ENCODE measurements at places on chromosomes 1 and 21.

DNA sequence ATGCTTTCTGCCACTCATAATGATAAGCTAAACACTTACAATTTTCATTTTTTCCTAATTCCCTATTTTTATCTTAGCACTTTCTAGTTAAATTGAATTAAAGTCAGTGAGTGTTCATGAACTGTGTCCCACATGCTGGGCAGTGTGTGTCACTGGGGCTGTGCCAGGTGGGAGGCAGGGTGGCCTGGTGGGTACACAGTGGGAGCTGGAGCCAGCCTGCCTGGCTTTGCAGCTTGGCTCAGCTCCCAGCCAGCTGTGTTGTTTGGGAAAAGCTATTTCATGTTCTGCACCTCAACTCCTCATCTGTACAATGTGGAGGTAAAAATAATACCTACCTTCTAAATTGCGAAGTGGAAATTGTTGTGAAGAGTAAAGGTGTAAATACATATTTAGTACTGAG, 238.4 kb downstream of the PLA2G4A start:
- no peak for DNase-seq

DNA sequence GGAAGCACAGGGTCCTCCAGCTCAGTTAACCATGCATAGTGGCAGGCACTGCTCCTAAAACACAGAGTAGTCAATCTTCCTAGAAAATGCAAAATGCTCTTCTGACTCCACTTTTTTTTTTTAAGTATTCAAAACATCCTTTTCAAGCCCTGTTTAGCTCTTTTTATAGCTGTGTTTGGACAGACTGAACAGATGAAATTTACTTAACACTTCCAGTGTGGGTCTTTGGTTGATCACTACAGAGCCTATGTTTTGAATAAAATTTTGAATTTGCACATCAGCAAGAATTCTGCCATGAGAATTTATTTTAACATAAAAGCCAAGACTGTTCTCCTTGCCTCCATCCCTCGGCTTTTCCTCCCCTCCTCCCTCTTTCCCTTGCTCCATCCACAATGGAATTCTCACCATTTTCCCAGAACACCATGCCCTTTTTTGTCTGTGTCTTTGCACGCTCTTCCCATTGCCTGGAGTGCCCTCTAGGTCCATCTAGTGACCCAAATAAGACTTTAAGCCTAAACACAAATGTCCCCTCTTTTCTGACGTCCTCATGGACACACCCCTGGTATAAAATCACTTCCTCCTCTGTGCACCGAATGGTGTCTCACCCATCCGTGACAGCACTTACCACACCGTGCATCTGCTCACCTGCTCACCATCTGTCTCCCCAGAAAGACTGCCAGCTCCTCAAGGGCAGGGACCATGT, 24.0 kb upstream of the CPT2 start:
- no peak for DNase-seq

- no peak for DNase-seq
Measured at GRCh38 chr21:44066116-44066515, 41.1 kb upstream of the PWP2 start.

DNA sequence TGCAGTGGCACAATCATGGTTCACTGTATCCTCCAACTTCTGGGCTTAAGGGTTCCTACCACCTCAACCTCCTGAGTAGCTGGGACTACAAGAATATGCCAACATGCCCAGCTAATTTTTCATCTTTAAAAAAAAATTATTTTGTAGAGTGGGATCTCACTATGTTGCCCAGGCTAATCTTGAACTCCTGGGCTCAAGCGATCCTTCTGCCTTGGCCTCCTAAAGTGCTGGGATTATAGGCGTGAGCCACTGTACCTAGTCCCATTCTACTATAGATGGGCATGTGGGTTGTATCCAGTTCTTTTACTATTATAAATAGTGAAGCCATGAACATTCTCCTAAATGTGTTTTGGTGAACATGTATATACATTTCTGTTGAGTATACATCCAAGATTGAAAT, 57.9 kb upstream of the PAXBP1 start:
- no peak for DNase-seq

DNA sequence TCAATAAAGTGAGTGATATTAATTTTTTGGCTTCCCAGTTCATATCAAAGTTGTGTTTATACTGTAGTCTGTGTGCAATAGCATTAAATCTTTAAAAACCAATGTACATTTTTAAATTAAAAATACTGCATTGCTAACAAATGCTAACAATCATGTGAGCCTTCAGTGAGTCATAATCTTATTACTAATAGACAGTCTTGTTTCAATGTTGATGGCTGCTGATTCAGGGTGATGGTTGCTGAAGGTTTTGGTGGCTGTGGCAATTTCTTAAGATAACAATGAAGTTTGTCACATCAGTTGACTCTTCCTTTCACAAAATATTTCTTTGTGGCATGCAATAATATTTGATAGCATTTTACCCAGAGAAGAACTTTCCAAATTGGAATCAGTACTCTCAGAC, 109.0 kb downstream of the ZMYM4 start:
- no peak for DNase-seq

DNA sequence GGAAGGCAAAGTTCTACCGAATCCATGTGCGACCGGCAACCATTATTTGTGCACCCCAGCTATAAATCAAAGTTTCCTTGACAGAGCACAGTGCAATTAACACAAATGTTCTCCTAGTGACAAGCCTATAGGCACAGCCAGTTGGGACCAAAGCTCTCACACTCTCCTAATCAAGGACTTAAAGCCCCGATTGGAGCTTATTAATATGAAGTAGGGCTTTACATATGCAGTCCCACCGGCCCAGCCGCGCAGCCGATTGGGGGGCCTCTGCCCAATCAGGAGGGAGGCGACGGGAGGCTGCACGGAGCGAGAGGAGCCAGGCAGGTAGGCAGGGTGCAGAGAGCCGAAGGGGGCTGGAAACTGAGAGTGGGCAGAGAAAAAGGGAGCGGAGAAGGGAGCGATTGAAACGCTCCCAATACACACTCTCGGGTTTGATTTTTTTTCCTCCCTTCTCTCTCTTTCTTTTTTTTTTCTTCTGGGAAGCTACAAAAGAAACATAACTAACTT, at the start of gene ESRRG:
Gene ESRRG (minus strand): TSS at position 156 of the 507 bp plus-strand sequence. CDS start 130 bp downstream, at position 26.
- DNase-seq, result no peak

- peak; percentile 69 for DNase-seq
Measured at GRCh38 chr1:16888860-16889816, 6.6 kb upstream of the RNU1-2 start.

DNA sequence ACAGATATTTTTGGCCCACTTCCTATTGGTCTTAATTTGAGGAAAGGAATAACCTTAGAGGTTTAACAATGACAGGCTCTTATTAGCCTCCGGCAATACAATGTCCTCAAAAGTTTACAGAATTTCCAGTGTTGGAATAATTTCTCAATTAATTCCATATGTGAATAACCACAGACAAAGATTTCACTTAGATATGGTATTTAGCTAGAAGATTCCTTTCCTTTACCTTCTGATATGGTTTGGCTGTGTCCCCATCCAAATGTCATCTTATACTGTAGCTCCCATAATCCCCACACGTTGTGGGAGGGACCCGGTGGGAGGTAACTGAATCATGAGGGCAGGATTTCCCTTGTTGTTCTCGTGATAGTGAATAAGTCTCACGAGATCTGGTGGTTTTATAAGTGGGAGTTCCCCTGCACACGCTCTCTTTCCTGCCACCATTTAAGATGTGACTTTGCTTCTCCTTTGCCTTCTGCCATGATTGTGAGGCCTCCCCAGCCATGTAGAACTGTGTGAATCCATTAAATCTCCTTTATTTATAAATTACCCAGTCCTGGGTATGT, 54.9 kb upstream of the RGS7 start:
- DNase-seq, result peak; percentile 72

- DNase-seq, result no peak
Measured at GRCh38 chr21:45947296-45947695, 34.3 kb upstream of the COL6A1 start.

- DNase-seq, result no peak
Measured at GRCh38 chr1:208043691-208044181, 132.8 kb upstream of the CD34 start.

DNA sequence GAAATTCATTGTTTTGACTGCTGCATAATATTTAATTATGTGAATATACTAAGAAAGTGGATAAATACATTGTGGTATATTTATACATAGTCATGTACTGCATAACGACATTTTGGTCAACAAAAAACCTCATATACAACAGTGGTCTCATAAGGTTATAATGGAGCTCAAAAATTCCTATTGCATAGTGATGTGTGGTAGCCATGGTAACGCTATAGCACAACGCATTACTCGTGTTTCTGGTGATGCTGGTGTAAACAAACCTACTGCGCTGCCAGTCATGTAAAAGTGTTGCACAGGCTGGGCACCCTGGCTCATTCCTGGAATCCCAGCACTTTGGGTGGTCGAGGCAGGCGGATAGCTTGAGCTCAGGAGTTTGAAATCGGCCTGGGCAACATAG, 52.6 kb upstream of the NHLH2 start:
- DNase-seq, result no peak

- no peak for DNase-seq
Measured at GRCh38 chr1:167584581-167584980, 31.0 kb upstream of the CREG1 start.

- no peak for DNase-seq
Measured at GRCh38 chr1:231731268-231731667, 104.7 kb downstream of the DISC1 start.

DNA sequence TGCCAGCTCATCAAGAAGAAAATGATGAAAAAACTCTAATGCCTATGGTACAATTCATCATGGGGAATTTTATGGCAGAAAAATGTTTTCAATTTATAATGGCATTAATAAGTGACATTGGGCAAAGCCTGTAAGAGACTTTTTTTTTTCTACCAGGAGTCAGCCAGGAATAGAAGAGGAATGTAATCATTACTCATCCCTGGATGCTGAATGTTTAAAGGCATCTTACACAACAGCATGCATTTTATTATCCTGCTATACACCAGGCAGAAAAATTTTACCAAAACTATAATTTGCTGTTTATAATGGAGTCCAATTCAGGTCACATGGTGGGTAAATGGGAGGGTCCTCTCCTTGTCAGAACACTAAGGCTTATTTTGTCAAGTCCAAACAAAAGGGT, 189.9 kb upstream of the BEND5 start:
- DNase-seq, result no peak

- no peak for DNase-seq
Measured at GRCh38 chr21:45016031-45016405, 58.4 kb upstream of the ADARB1 start.

DNA sequence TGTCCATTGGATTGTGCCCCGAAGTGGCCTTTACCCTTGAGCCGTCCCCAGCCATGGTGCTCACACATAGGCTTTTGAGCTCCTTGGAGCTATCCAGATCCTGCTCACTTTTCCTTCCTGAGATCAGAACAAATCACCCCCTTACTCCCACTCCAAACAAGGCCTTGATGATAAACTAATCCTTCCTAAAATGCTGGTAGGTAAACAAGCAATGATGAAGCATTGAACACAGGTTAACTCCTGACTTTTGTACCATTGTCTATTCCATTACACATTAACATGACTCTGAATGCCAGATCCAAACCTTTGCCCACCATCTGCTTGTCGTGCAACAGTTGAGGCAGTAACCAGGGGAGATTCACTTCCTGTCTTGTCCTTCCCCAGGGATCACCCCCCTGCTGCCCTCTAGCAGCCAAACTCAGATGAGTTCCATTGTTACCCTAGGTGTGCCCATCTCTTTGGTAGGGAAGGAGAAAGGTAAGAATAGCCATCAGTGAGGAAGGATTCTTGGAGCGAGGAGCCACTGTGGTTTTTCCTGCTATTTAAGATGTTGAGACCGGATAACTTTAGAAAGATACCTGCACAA, 79.5 kb upstream of the DNAJC6 start:
- DNase-seq, result no peak

- peak; percentile 5 for DNase-seq
Measured at GRCh38 chr1:66711420-66711819, 40.8 kb upstream of the DYNLT5 start.

- no peak for DNase-seq
Measured at GRCh38 chr1:118333601-118334210, 148.7 kb upstream of the SPAG17 start.

DNA sequence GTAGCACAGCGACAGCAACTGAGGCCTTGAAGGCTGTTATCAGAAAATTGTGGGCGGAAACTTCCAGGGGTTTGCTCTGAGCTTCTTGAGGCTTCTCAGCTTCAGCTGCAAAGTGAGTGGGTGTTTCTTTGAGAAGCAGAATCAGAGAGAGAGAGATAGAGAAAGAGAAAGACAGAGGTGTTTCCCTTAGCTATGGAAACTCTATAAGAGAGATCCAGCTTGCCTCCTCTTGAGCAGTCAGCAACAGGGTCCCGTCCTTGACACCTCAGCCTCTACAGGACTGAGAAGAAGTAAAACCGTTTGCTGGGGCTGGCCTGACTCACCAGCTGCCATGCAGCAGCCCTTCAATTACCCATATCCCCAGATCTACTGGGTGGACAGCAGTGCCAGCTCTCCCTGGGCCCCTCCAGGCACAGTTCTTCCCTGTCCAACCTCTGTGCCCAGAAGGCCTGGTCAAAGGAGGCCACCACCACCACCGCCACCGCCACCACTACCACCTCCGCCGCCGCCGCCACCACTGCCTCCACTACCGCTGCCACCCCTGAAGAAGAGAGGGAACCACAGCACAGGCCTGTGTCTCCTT, at the start of gene FASLG:
Gene FASLG (plus strand): TSS at position 233 of the 583 bp plus-strand sequence. CDS start 99 bp downstream, at position 332.
- no peak for DNase-seq

DNA sequence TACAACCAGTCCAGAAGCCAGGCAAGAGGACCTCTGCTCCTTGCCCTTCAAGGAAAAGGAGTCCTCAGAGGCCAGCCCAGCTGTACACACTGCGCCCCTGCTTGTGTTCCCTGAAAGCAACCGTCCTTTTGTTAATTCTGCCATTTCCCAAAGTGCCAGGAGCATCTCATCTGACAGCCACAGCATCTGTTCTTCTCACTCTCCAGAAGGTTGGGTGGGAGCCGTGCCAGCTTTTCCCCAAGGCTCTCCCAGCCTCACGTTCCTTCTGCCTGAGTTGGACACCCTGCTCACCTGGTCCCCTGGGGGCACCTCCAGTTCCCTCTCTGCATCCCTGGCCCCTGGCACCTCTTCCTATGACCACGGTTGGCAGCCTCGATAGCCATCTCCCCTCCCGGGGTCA, 10.5 kb upstream of the CNTN2 start:
- DNase-seq, result no peak

- no peak for DNase-seq
Measured at GRCh38 chr1:175833502-175833901, 90.1 kb upstream of the TNR start.

GRCh38 chr1:152227310-152227928, 3.4 kb upstream of the HRNR start:
- DNase-seq, result no peak

- no peak for DNase-seq
Measured at GRCh38 chr1:218462587-218462986, 117.5 kb downstream of the TGFB2 start.

- no peak for DNase-seq
Measured at GRCh38 chr21:44058981-44059380, 46.9 kb downstream of the TRAPPC10 start.

DNA sequence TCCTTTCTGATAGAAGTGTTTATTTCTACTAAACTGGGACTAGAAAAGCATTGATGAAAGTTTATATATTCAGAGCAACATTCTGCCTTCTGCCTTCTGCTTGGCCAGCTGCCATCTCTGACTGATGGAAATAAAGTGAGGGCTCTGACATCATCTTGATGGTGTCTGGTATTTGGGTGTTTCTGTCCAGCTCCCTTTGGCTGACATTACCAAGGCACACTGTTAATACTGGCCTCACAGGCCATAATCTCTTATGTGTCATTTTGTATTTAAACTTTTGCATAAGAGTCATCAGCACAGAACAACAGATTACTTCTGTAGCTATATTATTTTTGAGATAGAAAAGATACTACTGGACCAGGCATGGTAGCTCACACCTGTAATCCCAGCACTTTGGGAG, 216.9 kb downstream of the RYR2 start:
- no peak for DNase-seq

- DNase-seq, result no peak
Measured at GRCh38 chr1:119276558-119276957, 92.0 kb upstream of the HAO2 start.

- DNase-seq, result no peak
Measured at GRCh38 chr1:231923491-231924041, 297.0 kb downstream of the DISC1 start.

All from HFF-Myc (cell line).